ENCODE measurements at places on chromosomes 6 and 20.

GRCh38 chr20:38098952-38099351, 65.4 kb downstream of the RPRD1B start:
- no peak for DNase-seq

GRCh38 chr20:38290829-38291814, 12.8 kb upstream of the BPI start:
- peak; percentile 19 for DNase-seq

GRCh38 chr6:39610221-39610620, 115.0 kb downstream of the KIF6 start:
- no peak for DNase-seq

DNA sequence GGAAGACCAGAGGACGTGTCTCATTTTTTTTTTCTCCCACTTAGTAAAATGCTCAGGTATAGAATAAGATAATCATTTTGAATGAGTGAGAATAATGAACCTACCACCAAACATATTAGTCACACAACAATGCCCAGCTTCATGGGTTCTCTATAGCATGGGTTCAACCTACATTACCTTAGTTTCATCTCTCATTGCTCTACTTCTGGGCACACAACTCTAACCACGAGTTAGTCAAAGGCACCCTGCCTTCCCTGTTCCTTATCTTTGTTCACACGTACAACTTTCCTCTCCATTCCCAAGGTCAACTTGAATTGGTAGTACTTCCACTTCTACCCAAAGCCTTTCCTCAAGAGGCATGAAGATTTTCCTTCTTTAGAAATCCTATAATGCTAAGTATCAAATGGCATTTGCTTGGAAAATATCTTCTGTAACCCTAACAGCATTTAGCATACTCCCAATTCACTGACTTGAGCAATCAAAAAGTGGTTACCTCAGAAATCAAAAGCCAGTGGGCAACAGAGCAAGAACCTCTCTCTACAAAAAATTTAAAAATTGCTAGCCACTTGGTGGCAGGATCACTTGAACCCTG, 20.9 kb downstream of the DEK start:
- no peak for DNase-seq

DNA sequence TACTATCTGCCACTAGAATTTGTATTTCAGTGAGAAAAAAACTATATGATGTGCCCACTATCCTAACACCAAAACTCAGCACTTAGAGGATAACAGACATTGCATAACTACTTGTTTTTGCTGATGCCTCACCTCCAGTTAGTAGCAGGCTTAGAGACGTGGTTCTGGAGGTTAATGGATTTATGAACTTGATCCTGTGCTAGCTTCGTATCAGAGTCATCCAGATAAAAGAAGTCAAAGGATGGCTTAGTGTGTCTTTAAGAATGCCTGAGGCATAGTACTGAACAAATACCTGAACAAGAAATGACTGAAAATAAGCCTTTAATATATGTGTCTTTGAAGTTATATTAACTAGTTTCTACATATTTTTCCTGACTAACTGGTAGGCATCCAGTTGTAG, 414.9 kb upstream of the PTCHD4 start:
- DNase-seq: no peak

GRCh38 chr20:25301357-25301920, 53.6 kb downstream of the PYGB start:
- DNase-seq: no peak
